Bronchus fibroblast of lung (primary cell): ENCODE measurements at places on chromosomes 13 and 19. TPM values are rescaled to one million over a fixed set of nuclear protein-coding genes. Genes with fewer than 3 reads are reported as not detected.

Gene NCAN
- not detected in 2 replicates for total RNA-seq

Gene S1PR5
- not detected in 2 replicates for total RNA-seq

Gene DMAC2
- 56.0 and 57.2 TPM in 2 replicates for total RNA-seq

Gene PSPN
- 0.45 and 0.84 TPM in 2 replicates for total RNA-seq

Gene NTN5
- total RNA-seq = 0.34 TPM in 1 of 2 replicates, not detected in the other

Gene NKPD1
- total RNA-seq = 0.15 and 0.34 TPM in 2 replicates

Gene RNF17
- 0.50 and 0.89 TPM in 2 replicates for total RNA-seq

Gene DACH1
- under 0.01 and 0.17 TPM in 2 replicates for total RNA-seq

Gene TRAPPC5
- total RNA-seq = 75.8 and 93.9 TPM in 2 replicates

Gene LRRC8E
- 3.7 and 5.9 TPM in 2 replicates for total RNA-seq

Gene GPC6
- total RNA-seq = 11.1 and 15.8 TPM in 2 replicates

Gene DEDD2
- total RNA-seq = 25.0 and 25.7 TPM in 2 replicates

Gene PSG2
- not detected in 2 replicates for total RNA-seq

Gene LIM2
- total RNA-seq = not detected in 2 replicates
